NCI-H1930 (cell line): ENCODE measurements at places on chromosomes 3 and 15.
A peak's percentile ranks its signal among the peaks of the same experiment; 100 is the strongest.

GRCh38 chr15:66496951-66497501, 536 bp downstream of the SNAPC5 start:
- no peak for DNase-seq

GRCh38 chr3:43632269-43632733, 10.5 kb upstream of the ANO10 start:
- no peak for DNase-seq

GRCh38 chr15:40471808-40472150, 995 bp downstream of the CHST14 start:
- DNase-seq = no peak

DNA sequence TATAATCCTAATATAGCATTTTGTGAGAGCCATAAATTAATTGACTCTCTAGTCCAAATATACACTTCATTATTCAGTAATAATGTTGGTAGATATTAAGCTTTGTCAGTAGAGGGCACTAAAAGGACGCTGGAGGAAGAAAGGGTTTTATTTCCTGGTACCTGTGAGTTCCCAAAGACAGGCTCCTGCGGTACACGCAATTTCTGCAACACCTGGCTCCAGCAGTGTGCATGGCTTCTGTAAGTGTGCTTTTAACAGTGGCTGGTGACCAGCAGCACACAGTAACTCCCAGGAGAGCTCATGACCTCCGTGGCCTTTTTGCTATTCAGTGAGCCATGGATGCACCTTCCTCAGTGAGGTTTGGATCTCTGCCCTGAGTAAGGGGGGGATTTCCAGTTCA, 338.3 kb upstream of the ZNF385D start:
- no peak for DNase-seq

DNA sequence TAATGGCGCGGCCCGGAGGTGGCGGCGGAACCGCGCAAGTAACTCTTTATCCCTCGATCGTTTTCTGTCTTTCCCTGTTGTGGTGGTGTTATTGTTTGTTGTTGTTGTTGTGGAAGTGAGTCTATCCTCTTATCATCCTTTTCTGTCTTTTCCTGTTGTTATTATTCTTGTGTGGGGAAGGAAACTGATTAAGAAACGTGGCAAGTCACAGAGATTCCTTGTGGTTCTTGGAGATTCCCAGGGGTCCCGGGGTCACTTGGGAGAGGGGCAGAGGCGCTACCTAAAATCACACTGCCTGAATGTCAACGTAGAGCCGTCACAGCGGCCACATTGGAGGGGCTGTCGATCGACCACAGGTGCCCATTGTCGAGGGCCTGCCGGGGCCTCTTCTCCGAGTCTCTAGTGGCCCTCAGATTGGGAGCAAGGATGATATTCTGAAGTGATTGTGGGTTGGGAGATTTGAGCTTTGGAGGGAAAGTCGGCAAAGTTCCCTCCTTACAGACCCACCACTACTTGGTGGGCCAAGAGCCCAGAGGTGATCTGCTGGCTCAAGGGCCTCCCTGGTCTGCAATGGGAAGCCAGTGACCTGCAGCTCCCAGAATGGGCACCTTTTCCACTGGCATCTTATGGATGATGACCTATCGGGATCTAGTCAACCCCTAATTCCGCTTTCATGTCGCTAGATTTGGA, 790 bp downstream of the PARP14 start:
- DNase-seq = no peak

DNA sequence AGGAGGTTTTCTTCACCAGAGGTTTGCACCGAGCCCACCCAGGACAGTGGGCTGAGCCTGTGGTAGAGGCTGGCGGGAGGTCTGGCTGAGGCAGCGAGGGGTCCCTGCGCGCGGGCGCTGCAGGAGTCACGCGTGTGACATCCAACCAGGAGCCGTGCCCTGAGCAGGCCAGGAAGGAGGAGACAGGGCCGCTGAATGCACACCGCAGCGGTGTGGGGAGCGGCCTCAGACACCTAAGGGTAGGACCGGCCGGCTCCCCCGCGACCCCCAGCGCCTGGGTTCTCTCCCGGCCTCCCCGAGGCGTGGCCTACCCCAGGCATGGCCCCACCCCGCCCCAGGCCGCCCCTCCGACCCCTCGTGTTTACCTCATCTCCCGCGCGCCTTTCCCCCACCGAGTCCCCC, 412 bp downstream of the SLC41A3 start:
- peak; percentile 35 for DNase-seq

- no peak for DNase-seq
Observed at GRCh38 chr3:195900436-195901355, 7.7 kb downstream of the TNK2 start.

- no peak for DNase-seq
Observed at GRCh38 chr3:149489060-149489690, 14.7 kb downstream of the TM4SF4 start.

GRCh38 chr3:97917813-97918536, 54.3 kb downstream of the RIOX2 start:
- no peak for DNase-seq

DNA sequence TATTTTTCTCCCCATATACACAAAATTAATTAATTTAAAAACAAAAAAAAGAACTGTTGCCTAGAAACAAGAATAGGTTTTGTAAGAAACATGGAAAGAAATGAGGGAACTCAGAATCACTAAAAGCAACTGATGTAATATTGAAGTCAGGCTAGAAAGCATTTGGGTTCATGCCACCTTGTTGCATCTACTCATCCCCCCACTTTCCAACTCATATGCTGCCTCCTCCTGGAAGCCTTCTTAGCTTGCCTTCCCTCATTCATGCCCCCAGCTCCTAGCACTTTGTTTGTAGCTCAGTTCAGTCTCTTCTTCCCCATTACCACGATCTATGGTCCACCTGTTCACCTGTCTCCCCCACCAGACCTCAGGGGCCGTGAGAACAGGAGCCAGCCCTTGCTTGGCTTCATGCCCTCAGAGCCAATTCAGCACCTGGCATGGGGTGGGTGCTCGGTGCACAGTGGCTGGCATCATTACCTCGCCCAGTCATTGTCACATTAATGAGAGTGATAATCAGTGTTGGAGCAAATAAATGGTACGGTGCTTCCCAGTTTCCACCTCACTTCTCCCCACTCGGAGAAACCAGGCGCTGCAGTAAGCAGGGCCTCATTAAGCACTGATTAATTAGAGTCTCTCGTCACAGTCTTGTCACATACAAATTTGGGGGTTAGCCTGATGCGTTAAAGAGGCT, 62.4 kb upstream of the SLC6A1 start:
- DNase-seq = no peak

DNA sequence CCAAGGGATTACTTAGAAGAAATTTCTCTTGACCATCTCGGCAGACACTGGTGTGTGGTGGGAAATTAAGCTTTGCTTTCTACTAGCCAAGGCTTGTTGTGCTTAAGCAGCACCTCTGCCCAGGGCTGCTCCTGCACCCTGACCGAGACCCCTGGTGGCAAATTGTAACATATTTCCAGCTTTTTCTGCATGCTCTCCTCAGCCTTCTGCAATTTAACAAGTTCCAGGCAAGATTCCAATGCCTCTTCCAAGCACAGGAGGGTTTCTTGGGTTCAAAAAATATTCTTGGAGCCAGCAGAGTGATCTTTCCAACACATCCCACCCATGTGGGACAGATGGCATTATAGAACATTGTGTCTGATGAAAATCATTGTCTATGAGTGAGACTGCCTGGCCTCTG, 210.5 kb downstream of the CLSTN2 start:
- DNase-seq = no peak

DNA sequence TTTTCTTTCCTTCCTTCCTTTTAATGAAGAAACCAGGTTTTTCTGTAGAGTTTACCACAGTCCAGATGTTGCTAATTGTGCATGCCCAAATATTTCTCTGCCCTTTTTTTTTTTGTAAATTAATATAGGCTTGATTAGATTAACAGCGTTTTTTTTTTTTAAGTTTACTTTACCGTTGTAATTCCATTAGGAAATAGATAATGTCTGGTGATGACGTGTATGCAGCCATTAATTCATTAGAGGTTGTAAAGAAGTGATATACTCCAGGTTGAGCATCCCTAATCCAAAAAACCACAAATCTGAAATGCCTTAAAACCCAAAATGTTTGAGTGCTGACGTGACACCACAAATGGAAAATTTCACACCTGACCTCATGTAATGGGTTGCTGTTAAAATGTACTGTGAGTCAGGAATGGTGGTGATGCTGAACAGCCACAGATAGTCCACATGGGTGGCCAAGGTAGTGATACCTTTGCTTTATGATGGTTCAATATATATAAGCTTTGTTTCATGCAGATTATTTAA, 43.2 kb downstream of the KNL1 start:
- no peak for DNase-seq

GRCh38 chr3:120673116-120673515, 8.9 kb downstream of the HGD start:
- no peak for DNase-seq

- DNase-seq = no peak
Observed at GRCh38 chr3:51620543-51620942, 50.5 kb upstream of the TEX264 start.

- no peak for DNase-seq
Observed at GRCh38 chr15:39460748-39461147, 120.1 kb upstream of the THBS1 start.

DNA sequence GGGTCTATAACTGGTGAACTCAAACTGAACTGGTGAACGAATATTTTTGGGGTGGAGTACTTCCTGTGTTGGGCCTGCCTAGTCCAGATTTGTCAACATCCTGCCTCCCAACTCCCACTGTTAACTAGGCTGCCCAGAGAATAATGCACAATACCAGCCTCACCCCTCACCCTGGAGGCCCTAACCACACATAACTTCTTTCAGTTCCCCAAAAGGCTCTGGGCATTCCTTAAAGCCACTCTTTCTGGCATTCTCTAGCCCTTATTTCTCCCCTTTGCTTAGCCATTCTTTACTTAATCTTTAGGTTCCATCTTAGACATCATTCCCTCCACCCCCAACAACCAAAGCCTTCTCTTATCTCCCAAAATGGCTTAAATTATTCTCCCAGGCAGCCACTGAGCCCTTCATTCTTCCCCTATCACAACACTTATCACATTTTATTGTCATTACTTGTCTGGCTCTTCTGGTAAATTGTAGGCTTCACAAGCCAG, 9.1 kb upstream of the SEC11A start:
- DNase-seq = no peak

DNA sequence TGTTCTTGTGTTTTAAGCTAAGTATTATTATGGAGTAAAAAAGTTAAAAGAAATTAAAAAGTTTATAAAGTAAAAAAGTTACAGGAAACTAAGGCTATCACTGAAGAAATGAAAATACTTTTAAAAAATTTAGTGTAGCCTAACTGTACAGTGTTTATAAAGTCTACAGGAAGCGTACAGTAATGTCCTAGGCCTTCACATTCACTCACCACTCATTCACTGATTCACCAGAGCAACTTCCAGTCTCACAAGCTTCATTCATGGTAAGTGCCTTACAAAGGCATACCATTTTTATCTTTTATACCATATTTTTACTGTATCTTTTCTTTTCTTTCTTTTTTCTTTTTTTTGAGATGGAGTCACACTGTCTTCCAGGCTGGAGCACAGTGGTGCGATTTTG, 40.7 kb upstream of the SCN5A start:
- DNase-seq = no peak

DNA sequence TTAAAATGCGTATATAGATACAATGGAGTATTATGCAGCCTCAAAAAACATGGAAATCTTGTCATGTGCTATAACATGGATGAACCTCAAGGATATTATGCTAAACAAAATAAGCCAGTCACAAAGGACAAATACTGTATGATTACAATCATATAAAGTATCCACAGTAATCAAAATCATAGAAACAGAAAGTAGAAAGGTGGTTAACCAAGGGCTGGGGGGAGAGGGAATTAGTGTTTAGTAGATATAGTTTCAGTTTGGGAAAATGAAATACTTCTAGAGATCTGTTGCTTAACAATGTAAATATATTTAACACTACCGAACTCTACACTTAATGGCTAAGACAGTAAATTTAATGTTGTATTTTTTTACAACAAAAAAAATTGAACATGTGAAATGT, 9.0 kb downstream of the TOP2B start:
- DNase-seq = no peak

- DNase-seq = no peak
Observed at GRCh38 chr15:39597751-39598185, 16.9 kb downstream of the THBS1 start.

- DNase-seq = no peak
Observed at GRCh38 chr15:81532001-81532400, 158.0 kb upstream of the TMC3 start.

DNA sequence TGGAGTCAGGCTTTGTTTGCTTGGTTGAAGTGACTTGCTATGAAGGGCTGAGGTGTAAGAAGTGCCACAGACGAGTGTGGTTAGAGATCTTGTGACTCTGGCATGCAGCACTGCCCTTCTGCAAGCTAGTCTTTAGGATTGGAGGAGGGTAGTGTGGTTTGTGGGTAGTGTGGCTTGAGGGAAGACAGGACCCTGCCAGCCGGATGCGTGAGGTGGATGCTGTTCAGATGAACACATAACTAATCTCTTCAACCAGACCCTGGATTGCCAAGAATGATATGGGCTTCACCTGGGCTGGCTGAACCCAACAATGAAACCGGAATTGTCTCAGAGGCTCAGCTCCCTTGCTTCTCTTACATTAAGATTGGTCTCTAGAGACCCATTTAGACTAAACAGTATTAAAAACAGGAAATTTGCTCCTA, 32.7 kb downstream of the STARD9 start:
- no peak for DNase-seq

GRCh38 chr3:126415661-126416591, 21.2 kb downstream of the CFAP100 start:
- DNase-seq = no peak

- no peak for DNase-seq
Observed at GRCh38 chr3:15223685-15224572, 17.9 kb downstream of the CAPN7 start.

GRCh38 chr3:152549263-152549662, 280.5 kb downstream of the MBNL1 start:
- DNase-seq = no peak

GRCh38 chr15:98870788-98871187, 136.8 kb downstream of the PGPEP1L start:
- DNase-seq = no peak

- no peak for DNase-seq
Observed at GRCh38 chr3:182258538-182259177, 534.6 kb upstream of the ATP11B start.

DNA sequence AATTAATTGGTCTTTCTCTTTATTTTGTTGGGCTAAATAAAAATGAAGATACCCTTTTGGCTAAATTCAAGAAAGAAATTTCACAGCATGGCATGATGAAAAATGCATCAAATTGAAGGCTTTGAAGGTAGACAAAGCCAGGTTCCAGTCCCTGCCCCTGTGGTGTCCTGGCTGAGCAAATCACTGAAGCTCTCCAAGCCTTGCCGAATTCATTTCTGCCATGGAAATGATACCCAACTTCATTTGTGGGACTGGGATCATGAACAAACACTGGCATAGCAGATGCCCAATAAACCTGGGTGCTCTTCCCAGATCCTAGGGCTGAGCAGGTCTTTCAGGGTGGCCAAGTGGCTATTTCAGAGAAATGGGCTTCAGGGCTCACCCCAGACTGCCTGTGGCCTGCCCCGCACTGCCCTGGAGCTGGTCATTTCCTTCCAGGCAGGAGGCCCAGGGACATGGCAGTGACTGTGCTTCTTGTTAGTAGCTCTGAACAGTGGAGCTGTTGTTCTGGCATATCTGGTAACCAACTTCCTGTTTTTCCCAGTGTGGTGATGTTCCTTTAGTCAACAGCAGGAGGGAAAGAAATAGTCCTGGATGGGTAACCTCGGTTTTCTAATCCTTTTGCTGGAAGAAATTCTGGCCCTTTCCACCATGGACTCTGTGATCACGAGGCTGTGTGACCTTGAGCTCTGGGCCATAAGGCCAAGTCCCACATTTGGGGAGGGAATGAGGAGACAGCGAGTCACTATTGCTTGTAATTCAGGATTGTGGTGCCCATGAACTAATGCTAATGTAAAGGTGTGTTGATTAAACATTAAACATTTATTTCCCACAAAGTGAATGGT, 47.6 kb downstream of the CTDSPL start:
- DNase-seq = no peak
